Endothelial cell of umbilical vein (primary cell): ENCODE measurements at places on chromosomes 4 and X.

- DNase-seq: no peak
Observed at GRCh38 chr4:123312951-123313592, 83.5 kb upstream of the SPRY1 start.

DNA sequence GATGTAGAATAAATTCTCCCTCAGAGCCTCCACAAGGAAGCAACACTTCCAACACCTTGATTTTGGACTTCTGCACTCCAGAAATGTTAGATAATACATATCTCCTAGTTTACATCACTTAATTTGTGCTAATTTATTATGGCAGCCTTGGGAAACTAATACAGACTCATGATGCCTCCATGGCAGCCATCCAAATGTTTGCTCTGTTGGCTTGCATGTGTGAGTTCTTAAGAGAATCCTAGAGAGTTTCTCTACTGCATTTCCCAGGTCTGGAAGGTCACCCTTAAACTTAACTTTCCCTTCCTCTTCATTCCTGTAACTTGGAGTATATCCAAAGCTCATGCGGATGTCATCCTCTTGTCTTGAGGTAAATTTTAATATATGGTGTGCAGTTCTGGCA is 956.1 kb downstream of the ADGRL3 start:
- DNase-seq: no peak

DNA sequence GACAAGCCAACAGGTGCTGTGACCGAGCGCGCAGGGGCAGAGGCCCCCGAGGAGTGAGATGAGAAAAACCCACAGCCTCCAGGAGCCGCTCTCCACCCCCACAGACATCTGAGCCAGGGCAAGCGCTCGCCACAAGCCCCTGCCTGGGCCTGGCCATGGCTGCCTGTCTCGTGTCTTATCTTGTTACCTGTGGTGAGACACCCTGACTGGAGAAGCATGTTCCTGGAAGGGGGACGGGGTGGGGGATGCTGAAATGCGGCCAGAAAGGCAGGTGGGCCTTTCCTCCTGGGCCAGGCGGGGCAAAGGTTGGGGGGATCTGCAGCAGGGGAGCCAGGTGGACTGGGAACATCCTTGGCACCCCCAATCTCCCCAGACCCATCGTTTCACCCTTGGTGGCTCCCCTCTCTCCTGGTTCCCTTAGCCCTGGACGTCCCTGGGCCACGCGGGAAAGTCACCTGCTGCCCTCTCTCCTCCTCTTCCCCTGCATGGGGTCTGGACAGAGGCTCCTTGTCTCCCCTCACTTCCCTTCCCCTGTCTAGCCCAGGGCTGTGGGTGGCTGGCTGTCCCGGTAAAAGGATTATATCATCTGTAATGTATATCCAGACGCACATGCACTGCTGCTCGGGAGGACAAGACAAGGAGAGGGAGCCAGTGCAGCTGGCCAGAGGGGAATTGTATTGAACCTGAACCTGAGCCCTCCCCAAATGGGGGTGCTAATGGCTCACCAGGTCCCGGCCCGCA is 8.4 kb upstream of the DUSP9 start:
- DNase-seq: no peak

DNA sequence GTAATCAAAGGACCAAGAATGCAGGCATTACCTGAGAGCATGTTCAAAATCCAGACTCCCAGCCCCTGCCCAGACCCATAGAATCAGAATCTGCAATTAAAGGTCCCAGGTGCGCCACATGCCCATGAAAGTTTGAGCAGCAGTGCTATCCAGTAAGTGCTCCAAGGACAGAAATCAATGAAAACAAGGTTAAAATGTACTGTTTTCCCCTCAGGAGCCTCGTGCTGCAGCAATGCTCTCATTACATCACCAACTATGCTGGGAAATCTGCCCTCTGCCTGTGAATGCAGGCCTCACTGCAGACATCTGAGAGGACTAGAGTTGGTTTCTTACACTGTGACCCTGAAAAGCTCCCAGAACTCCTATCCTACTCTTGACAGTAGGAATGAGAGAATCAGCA is 21.1 kb downstream of the ANXA5 start:
- DNase-seq: no peak

- DNase-seq: no peak
Observed at GRCh38 chrX:65718538-65718937, 51.1 kb downstream of the MSN start.

DNA sequence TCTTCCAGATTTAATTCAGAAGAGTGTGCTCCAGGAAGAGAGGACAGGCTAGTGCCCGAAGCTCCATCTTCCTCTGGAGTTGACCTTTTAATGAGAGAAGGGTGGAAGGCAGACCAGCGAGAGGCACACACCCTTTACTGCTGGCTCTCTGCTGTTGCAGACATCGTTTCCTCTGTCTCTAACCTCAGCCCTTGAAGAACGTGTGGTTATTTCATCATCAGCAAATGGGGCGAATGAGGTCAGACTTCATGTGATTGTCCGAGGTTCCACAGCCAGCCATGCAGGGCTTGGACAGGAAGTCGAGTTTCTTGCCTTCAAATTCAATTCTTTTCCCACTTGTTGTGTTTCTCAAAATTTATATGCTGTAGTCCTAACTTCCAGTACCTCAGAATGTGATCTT is 155.2 kb upstream of the MSX1 start:
- DNase-seq: no peak

- no peak for DNase-seq
Observed at GRCh38 chrX:39891781-39892180, 206.0 kb downstream of the BCOR start.

- DNase-seq: peak; percentile 2
Observed at GRCh38 chrX:64894454-64895038, 81.7 kb downstream of the ZC4H2 start.

- peak; percentile 52 for DNase-seq
Observed at GRCh38 chrX:13689741-13690211, 848 bp downstream of the RAB9A start.

GRCh38 chr4:130808492-130808891 is 1712.5 kb downstream of the C4orf33 start:
- DNase-seq: peak; percentile 41

DNA sequence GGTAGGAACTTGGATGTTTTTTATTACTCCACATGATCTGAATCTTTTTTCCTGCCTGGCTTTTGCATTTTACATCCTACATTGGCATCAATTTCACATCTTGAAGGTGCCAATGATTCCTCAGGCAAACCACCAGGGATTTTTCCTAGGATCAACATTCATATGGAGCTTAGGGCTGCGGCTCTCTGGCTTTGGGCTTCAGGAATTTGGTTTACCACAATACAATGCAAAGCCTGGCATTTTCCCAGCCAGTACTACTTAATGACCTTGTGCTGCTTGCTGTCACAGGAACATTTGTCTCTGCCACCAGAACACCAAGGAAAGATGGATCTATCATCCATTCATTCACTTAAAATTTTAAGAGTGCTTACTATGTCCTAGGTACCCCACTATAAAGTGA is 180.7 kb downstream of the PDGFC start:
- peak; percentile 24 for DNase-seq

DNA sequence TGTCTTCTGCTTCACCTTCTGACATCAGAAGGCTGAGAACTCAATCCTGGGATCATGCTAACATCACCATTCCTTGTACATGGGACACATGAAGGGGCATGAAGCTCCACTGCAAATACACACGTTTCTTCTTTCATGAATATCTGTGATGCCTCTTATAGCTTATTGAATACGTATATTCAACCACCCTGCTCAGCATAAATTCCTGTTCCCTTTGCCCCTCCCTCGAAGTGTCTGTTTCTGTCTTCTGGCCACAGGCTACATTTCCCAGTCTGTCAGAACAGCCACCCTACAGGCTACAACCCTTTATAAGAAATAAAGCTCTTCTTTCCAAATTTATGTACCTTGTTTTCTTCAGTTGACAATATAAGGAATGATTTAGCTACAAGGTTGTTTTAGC is 201.3 kb upstream of the STS start:
- no peak for DNase-seq

DNA sequence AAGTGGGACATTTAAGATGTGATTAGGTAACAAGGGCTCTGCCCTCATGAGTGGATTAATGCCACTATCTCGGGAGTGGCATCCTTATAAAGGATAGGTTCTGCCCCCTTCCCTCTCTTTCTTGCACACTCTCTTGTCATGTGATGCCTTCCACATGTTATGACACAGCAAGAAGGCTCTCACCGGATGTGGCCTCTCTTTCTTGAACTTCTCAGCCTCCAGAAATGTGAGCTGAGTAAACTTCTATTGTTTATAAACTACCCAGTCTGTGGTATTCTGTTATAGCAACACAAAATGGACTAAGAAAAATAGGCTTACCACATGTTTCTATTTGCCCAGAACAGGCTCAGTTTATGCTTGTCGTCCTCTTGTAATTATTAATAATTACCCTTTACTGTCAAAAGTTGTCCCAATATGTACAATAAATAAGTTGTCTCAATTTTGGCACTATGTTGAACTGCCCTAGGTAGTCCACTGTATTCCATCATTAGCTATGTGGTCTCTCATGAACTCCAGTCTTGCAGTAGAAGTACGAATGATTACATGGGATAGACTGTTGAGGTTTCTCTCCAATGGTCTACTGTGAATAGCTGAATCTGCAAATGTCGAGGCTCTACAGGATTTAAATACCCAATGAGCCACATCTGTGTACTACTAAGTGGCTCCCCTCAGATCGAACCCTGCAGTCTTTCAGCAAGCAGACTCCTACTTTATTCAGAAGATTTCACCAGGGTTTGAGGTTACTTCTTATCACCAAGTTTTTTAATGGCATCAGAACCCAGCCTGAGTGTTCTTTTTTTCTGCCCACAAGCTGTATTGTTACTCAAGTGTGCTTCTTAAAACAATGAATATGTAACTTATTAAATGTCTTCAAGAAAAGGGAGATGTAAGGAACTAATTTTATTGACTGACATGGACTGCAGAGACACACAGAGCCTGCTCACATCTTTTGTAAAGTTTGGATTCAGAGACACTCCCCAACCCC is 102.0 kb upstream of the LEF1 start:
- DNase-seq: no peak

- no peak for DNase-seq
Observed at GRCh38 chr4:182644683-182645050, 272.5 kb downstream of the DCTD start.

DNA sequence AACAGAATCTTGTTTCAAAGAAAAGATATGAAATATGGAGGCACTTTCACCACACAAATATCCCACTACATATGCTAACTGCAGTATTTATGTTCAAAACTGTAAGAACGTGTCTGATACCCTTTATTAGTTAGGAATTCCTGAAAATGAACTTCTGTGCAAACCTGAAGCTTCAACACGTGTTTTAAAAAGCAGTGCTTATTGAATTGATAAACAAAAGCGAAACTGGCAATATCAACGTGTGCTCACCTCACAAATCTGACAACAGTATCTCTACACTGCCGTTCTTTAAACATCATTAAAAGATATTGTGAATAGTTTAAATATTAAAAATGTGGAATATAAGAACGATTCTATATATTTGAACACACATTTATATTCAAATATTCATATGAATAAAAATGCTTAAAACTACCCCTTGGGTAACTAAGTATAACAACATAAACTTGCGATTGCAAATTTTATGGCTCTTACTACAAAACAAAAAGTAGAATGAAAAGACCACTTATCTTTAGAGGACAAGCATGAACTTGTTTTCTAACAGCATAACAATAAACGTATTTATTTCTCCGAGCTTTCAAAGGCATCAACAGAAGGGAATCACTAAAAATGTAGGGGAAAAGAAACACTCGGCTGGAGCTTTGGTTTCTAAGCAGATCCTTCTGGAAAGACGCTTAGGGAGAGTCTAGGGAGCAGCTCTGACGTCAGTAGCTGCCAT is at the start of gene LRP2BP:
Gene LRP2BP (minus strand): TSS at position 687 of the 718 bp plus-strand sequence. CDS start 17,738 bp downstream, outside the sequence.
- peak; percentile 46 for DNase-seq

DNA sequence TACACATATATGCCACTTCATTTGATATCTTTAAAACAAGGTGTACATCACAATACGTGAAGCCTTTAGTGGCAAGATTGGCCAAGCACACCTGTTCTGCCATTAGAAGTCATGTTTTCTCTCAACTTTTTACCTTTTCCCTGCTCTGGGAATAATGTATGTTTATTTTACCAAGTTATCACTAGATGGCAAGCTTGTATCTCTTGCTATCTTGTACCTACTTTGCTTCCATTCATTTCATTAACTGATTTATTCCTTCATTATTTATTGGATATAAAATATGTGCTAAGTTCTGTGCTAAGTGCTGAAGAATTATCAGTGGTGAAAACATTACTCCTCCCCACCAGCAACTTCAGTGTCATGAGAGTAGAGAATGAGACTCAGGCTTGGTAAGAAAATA is 245.5 kb downstream of the ANK2 start:
- DNase-seq: peak; percentile 8

GRCh38 chr4:183876268-183876934 is 28.7 kb upstream of the STOX2 start:
- peak; percentile 68 for DNase-seq

GRCh38 chr4:163697121-163697520 is 202.6 kb downstream of the TMA16 start:
- DNase-seq: no peak

GRCh38 chr4:101919373-101919977 is 128.9 kb downstream of the BANK1 start:
- DNase-seq: no peak

- no peak for DNase-seq
Observed at GRCh38 chr4:169226565-169226964, 44.2 kb downstream of the SH3RF1 start.

GRCh38 chrX:65688403-65688871 is 21.0 kb downstream of the MSN start:
- DNase-seq: no peak

GRCh38 chr4:100816436-100817045 is 298.7 kb upstream of the EMCN start:
- no peak for DNase-seq

- no peak for DNase-seq
Observed at GRCh38 chr4:56787380-56787779, 34.1 kb downstream of the SPINK2 start.

GRCh38 chrX:18962329-18962728 is 21.6 kb downstream of the PHKA2 start:
- no peak for DNase-seq

- DNase-seq: no peak
Observed at GRCh38 chrX:120111611-120112010, 4.1 kb downstream of the RHOXF1 start.

DNA sequence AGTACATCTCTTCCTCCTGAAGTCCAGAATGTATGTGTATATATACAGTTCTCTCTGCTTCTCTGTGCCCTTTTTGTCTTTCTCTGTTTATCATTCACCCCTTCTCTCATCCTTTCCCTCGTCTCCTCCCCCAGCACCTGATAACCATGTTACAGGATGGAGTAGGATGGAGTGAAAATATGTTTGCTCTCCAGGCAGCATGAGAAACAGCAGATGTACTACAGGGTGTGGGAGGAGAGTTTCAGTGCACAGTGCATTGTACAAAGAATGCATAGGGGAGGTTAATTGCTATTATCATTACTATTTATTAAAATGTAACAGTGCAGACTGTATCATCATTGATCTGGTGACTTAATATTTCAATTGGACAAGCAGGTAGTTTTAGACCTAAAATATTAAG is 104.5 kb downstream of the MFAP3L start:
- DNase-seq: no peak

DNA sequence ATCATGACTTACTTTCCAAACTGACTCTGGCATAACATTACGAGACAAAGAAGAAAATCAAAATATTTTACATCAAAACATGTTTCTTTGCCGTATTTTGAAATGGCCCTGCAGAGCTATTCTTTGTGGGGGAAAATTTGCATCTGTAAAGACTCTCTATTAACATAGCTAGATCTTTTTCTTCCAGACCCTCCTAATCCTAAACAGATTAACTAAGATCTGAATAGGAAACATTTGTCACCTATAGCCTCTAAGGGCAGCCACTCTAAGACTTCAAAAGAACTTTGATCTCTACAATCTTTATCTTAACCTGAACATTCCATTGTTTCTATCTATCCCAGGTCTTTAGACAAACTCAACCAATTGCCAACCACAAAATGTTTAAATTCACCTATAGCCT is 176.6 kb upstream of the CENPE start:
- no peak for DNase-seq

- DNase-seq: no peak
Observed at GRCh38 chrX:13622401-13622964, 30.5 kb upstream of the TCEANC start.
